ENCODE measurements at places on chromosomes 2 and 18.

DNA sequence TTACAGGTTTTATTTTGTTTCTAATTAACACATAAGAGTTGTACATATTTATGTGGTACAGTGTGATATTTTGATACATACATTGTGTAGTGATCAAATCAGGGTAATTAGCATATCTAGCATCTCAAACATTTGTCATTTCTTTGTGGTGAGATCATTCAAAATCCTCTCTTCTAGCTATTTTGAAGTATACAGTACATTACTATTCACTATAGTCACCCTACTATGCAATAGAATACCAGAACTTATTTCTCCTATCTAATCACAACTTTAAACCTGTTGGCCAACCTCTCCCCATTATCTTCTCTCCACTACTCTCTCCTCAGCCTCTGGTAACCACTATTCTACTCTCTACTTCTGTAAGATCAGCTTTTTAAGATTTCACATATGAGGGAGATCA lies 325.8 kb downstream of the CYP26B1 start:
- no peak for DNase-seq

GRCh38 chr18:68178921-68179320 lies 536.0 kb downstream of the TMX3 start:
- no peak for DNase-seq

- no peak for DNase-seq
These were observed 79.7 kb upstream of the MAP4K4 start for GRCh38 chr2:101617796-101618195.

DNA sequence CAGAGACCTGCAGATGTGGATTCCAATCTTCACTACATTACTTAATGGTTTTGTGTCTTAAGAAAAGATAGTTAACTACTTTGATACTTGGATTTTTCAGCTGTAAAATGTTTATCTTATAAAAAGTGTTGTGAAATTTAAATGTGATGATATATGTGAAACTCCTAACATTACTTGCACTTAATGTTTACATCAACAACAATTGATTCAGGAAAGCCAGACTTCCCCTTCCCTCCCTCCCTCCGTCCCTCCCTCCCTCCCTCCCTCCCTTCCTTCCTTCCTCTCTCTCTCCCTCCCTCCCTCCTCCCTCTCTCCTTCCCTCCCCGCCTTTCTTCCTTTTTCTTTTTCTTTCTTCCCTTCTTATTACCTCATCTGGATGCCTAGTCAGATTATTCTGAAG lies 773.9 kb upstream of the FAM98A start:
- DNase-seq = no peak

DNA sequence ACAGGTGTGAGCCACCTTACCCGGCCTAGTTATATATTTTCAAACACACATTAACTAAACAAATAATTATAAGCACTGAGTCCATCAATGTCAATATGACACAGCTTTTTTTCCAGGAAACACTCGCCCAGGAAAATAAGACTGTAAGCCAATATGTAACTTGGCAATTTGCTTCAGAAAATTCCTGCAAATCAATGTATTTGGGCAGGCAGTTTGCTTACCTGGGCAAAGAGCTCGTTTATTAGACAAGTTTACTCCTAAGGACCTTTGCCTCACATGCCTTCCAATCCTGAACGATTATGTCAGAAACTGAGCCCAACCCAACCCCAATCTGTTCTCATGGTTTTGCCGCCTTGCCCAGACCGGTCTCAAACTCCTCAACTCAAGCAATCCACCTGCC lies 34.7 kb upstream of the NDUFV2 start:
- no peak for DNase-seq

DNA sequence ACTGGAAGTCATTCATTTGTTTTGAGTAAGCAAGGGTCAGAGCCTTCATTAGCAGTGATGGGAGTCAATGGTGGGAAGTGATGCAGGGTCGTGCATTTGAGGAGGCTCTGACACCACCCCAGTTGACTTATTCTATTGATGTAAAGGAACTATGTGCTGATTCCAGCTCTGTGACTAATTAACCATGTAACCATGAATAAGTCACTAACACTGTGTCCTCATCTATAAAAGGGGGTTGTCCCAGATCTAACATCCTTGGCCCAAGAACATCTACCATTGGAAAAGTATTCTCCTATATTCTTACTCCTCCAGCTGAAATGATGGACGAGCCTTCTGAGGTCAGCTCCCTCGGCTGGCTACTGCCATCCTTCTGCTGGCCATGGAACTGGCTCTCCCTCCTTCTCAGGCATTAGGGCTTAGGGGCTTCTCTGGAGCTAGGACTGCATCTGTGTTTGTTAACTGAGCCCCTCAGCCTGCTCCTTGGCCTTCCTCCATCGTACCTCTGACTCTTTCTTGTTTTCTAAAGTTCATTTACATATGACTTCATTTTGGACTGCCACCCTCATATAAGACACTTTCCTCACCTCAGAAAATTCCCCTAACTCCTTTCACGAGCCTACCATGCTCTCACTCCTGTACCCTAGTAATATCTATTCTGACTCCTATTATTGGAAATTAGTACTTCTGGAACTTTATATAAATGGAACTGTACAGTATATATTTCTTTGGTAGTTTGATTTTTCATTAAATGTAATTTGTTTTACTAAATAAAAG lies 115.5 kb downstream of the KCTD1 start:
- no peak for DNase-seq
